ENCODE measurements at places on chromosomes 4 and X.

- no peak for DNase-seq
Measured at GRCh38 chr4:82282875-82283274, 90.9 kb downstream of the HNRNPD start.

DNA sequence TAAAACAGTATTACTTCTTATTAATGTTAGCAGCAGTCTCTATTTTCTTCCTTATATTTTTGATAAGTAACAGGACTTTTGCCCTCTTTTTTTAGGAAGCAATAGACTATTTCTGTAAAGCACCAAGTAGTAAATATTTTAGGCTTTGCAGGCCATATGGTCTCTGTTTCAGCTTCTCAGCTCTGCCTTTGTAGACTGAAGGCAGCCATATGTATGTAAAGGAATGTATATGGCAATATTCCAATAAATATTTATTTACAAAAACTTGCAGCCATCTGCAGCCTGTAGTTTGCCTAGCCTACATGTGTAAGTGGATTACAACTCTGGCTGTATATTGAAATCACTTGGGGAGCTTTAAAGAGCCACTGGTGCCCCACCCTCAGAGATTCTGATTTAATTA is 15.0 kb downstream of the RADX start:
- DNase-seq: no peak

DNA sequence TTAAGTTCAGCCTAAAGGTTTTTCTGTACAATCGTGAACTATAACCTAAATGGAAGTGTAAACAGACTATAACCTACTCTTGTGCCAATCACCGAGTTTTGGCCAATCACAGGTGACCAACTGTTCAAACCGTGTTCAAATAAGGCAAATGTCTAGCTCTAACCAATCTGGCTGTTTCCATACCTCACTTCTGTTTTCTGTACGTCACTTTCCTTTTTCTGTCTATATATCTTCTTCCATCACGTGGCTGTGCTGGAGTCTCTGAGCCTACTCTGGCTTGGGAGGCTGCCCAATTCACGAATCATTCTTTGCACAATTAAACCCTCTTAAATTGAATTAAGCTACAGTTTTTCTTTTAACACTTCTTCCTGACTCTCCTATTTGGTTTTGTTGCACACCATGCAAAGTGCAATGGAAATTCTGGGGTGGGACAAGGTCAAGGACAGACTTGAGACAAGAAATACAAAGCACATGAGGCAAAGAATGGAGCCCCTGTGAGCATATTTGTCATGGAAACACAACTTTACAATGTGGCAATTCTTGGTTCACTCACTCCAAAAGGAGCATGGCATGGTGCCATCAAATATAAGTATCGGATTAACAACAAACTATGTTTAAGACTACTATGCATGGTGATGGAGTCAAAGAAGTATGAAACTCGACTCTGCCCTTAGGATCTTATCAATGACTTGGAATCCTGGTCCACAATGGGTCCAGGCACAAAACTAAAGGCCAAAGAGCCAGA is 115.7 kb upstream of the FAM9B start:
- no peak for DNase-seq

- DNase-seq: no peak
Measured at GRCh38 chr4:102585329-102585728, 84.2 kb downstream of the NFKB1 start.

DNA sequence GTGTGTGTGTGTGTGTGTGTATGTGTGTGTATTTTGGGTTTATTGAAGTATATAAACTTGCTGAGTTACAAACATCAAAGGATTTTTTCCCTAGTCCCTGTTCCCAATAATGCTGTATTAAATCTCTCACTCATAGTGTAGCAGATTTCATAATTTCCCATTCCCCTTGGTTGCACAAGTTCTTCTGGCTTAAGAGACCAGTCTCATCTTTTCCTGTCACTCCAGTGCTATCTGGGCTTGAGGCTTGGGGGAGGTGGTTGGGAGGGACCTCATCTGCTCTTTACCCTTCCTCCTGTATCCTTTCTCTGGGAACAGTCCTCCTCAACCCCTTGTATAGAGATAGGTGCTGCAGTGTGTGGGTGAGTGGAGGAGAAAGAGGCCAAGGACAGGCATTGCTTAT is 285.4 kb upstream of the BOD1L1 start:
- DNase-seq: no peak

- no peak for DNase-seq
Measured at GRCh38 chrX:38628587-38628986, 67.2 kb downstream of the TSPAN7 start.

GRCh38 chr4:25441519-25442117 is 64.6 kb downstream of the ANAPC4 start:
- no peak for DNase-seq

- DNase-seq: no peak
Measured at GRCh38 chrX:152600853-152601633, 36.7 kb upstream of the GABRQ start.

- no peak for DNase-seq
Measured at GRCh38 chr4:184447664-184448063, 26.7 kb downstream of the IRF2 start.

- no peak for DNase-seq
Measured at GRCh38 chrX:72258174-72258573, 18.9 kb downstream of the RPS4X start.

GRCh38 chr4:116088771-116089170 is 975.4 kb upstream of the NDST4 start:
- DNase-seq: no peak

GRCh38 chr4:55817691-55818090 is 1.9 kb upstream of the EXOC1L start:
- no peak for DNase-seq

GRCh38 chr4:3494462-3494871 is 31.4 kb downstream of the DOK7 start:
- no peak for DNase-seq

DNA sequence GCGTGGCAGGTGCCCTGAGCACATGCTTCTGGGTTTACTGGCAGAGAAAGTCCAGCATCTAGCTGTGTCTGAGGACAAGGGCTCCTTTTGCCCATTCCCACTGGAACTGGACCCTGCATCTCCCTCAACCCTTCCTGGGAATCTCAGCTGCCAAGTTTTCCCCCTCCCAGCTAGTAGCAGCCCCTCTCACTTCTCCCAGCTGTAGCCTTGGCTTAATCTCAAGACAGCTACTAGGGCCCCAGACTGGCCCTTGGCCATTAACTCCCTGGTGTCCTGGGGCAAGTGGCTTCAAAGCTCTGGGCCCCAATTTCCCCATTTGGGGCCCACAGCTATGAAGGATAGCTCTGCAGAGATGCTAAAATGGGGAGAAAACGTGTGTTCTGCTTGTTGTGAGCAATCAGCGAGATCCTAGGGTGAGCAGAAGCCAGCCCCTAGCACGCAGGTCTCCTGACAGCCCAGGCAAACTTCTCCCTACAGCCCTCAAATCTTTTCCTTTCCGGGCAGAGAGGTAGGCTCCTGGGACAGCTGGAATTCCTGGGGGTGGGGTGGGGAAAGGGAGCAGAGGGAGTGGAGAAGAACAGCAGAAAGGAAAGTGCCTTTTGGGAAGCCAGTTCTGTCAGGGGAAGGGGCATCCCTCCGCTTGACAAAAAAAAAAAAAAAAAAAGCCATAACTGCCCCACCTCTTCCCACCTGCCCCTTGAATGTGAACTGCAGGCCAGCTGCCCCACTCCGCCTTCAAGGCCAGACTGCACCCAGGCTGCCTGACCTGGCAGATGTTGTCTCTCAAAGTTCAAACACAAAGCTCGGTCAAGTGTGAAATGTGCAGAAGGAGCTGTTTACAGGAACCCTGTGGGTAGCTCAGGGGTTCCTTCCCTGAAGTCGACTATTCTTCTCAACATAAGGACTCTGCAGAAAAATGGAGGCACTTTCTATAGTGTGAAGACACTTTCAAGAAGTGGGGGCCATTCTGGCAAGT is 16.6 kb downstream of the FGD1 start:
- no peak for DNase-seq

- DNase-seq: no peak
Measured at GRCh38 chr4:4765811-4766210, 93.7 kb upstream of the MSX1 start.

DNA sequence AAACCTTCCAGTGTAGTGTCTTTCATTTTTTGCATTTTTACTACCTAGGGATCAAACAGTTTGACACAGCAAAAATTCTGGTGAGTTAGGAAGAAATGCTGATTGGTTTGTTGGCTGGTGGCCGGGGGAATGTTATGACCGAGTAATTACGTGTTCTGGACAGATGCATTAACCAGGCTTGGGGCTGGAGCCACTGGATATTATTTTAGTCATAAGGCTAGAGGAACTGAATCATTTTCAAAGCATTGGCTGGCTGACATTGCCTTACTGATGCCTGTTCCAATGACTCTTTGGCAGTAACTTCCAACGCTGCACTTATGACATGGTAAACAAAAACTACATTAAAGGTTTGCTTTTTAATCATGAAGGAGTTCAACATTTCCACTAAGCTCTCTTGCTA is 84.6 kb downstream of the FBXO8 start:
- no peak for DNase-seq

GRCh38 chr4:185222598-185222997 is 13.2 kb downstream of the SNX25 start:
- no peak for DNase-seq

DNA sequence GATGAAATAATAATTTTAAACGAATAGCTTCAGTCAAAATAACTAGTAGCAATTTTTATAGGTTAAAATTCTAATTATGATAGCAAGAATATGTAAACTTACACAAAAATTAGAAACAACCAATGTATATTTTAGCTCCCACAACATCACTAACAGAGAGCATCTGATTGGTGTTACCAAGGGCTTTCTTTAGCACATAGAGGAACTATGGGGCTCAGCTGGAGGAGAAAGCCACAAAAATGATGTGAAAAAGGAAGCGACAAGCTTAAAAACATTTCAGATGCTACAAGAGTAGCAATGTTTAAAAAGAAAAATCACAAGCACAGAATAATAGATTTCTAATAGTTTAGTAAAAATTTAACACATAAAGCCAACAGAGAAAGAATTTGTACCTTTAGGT is 56.3 kb downstream of the ATP8A1 start:
- DNase-seq: no peak

DNA sequence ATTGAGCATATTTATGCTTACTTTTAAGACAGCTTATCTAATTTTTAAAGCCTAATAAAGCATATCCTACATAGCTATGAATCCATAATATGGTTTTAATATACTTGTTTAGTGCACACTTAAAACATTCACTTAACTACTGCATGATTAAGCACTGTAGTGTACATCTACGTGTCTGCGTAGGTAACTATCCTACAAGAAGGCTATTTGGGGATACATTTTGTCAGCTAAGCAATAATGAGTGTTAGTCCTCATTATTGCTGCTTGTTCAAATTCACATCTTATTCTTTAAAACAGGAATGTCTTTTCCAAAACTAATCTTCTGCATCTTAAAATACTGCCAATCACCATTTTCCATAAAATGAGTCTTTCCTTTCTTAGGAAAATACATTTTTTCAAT is 38.6 kb downstream of the GASK1B start:
- no peak for DNase-seq

Data from cortex of kidney (tissue), 1 donor.